ENCODE measurements at places on chromosomes 1 and 21.

- no peak for DNase-seq
Observed at GRCh38 chr1:15414445-15414983, 4.8 kb downstream of the EFHD2 start.

DNA sequence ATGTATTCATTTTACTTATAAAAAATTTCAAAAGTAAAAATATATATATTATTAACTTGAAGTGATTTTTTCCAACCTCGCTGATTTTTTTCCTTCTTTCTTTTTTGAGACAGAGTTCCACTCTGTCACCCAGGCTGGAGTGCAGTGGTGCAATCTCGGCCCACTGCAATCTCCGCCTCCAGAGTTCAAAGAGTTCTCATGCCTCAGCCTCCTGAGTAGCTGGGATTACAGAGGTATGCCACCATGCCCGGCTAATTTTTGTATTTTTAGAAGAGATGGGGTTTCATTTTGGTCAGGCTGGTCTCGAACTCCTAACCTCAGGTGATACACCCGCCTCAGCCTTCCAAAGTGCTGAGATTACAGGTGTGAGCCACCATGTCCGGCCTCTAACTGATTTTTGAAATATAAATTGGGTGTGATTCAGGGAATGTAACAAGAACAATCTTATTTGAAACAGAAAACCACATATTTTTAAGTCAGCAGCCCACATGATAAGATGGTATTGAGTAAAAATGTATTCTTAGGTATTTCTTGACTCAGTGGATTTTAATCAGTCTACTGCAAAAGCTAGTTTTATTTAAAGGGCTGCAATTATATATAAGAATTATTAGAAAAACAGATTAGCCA lies 30.0 kb downstream of the ZBTB8B start:
- no peak for DNase-seq

- DNase-seq, result no peak
Observed at GRCh38 chr1:231693361-231694074, 66.9 kb downstream of the DISC1 start.

- no peak for DNase-seq
Observed at GRCh38 chr1:234262007-234262753, 111.1 kb upstream of the COA6 start.

DNA sequence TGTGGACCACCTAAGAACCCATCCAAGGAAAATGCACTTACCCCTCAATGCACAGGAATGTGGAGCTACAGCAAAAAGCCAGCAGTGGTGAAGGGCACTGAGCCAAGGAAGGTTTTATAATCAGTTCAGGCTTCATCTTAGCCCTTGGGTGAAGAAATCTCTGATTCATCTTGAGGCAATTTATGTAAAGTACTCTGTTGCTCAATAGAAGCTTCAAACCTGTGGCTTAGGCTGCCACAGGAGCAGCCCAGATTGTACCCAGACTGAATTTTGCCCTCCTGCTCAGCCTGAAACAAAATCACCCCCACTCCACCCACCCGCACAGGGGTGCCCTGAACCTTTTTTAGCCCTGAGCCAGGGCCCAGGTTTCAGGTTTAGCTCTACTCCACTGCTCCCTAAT lies at the start of gene S100A12:
TSS of gene S100A12 (minus strand) at position 111 of the 400 bp plus-strand sequence. CDS start 1,029 bp downstream, outside the sequence.
- no peak for DNase-seq

DNA sequence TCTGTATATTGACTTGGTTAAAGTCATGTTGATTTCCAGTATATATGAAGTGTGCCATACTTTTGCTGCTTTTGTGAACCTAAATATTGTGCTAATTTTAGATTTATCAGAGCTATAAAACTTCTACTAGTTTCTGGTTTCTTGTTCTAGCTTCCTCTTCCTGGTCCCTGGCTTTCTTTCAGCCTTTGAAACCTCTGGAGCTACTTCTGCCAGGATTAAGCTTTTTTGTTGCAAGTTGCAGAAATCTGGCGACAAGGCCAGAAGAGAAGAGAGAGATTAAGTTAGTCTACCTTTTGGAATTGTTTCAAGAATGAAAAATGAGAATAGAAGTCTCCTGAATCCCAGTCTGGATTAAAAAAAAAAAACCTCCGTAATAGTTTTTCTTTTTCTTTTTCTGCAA lies 13.5 kb downstream of the RNF2 start:
- no peak for DNase-seq

GRCh38 chr1:244712669-244713068 lies 59.7 kb downstream of the DESI2 start:
- DNase-seq, result no peak

All from NCI-H187 (cell line).